ENCODE measurements at places on chromosomes 6 and 20. TPM values are rescaled to one million over a fixed set of nuclear protein-coding genes. Genes with fewer than 3 reads are reported as not detected.

DNA sequence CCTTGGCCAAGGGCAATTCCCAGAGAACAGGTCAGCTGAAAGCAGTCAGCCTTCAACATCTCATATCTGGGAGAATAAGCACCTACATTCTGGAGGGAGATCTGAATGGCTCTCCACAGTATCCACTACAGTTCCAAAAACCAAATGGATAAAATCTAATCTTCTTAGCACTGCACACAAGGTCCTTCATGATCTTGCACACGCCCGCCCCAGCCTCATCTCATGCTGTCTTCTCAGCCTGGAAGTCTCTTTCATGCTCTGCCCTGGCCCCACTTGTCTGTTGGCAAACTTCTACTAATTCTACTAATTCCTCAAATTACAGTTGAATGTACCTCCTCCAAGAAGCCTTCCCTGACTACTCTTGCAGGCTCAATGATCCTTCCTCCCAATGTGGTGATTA is 1.8 kb upstream of the TTBK1 start:
- no peak for DNase-seq

DNA sequence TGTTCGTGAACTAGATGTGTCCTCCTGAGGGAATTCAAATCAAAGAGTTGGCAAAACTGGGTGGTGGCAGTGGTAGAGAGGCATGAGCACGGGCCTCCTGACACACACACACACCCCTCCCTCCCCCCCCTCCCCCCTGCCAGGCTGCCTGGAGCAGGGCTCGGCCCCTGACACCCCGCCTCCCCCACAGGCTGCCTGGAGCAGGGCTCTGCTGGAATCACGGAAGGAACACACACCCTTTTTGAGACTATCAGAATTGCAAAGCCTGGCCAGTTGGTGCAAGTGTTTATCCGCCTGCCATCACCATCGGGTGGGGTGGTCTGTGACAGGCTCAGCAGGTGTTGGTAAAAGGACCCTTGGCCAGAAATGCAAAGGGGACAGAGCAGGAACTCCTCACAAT is 59.0 kb downstream of the FAM120B start:
- DNase-seq: no peak

DNA sequence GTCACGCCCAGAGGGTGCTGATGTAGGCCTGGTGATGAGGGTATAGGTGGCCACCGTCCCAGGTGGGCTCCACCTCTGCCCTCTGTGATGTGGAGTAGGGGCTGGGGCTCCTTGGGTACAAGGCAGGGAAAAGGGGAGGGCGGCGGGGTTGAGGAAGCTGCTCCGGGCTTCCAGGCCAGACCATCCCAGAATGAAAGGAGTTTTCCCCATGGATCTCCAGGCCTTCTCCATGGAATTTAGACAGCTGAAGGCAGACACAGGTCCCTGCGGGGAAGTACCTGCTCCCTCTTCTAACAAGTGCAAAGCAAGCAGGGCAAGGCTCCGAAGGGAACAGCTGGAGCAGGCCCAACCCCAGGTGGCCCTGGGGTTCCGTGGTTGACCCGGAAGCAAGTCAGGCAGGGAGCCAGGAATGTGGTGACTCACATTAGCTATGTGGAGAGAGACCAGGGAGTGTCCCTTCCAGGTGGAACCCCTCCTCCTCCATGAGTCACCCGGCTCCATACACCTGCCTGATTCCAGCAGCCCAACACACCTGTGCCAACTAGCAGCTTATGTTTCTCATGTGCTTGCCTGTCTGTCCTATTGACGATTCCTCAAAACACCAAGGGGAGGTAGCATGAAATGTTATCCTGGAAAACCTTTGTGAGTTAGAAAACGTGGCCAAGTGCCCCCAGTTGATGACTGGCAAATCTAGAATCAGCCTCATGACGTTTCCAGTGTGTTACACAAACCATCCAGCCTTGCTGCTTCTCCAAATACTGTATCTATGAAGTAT is 59.7 kb upstream of the SNX9 start:
- DNase-seq: no peak

GRCh38 chr6:150622941-150623874 is 23.5 kb downstream of the PLEKHG1 start:
- DNase-seq: no peak

DNA sequence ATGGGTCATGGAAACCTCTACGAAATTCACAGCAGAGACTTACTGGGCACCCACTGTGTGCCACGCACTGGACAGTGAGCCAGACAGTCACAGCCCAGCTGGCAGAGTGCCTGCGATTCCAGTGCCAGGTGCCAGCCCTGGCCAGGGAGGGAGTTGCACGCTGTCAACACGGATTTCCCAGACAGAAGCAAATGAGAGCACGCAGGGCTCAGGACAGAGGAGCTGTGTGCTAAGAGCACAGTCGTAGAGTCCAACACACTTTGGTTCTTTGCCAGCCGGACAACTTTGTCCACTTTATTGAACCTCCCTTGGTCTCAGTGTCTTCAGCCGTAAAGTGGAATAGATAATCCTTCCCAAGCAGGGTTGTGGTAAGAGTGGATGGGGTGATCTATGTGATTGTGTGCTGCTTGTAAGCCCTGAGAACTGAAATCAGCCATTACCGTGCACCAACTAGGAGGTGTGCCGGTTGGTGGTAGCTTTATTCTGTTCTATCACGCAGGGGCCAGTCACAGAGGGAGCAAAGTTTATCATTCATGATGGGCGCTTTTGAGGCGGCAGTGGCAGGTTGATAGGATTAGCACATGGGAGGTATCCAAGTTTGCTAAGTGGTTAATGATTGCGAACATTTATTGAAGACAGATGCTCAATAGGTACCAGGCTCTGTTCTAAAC is 40.6 kb downstream of the SIRPA start:
- no peak for DNase-seq

DNA sequence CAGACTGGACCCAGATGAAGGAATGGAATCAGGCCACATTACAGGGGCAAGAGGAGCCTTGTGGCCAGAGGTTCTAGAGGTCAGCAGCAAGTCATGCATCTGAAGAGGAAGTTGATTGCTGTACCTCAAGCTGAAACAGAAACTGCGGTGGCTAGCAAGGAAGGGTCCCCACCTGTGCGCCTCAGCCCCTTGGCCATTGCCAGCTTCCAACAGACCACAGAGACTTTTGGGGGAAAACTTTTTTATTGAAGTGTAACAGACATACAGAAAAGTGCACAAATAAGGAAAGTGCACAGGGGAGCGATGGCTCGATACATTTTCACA is 26.8 kb upstream of the SLC9A8 start:
- no peak for DNase-seq

The FAM83C gene
- polyA plus RNA-seq: not detected

The AGER gene
- 27.2 TPM for polyA plus RNA-seq

- DNase-seq: no peak
Observed at GRCh38 chr6:118886641-118887040, 7.3 kb upstream of the ASF1A start.

DNA sequence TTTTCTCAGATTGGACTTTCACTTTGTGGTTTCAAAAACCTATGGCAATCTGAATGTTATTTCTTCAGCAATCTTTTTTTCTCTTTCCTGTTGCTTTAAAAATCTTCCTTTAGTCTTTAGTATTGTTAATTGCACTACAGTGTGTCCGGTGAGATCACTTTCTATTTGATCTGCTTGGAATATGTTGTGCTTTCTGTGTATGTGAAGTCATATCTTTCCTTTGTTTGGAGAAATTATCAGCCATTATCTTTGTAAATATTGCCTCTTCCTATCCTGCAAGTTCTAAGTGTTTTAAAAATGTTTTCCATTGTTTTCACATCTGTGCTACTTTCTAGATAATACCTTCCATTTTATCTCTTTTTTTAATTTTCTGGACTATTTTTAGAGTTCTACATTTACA is 171.4 kb upstream of the PRSS16 start:
- DNase-seq: no peak

DNA sequence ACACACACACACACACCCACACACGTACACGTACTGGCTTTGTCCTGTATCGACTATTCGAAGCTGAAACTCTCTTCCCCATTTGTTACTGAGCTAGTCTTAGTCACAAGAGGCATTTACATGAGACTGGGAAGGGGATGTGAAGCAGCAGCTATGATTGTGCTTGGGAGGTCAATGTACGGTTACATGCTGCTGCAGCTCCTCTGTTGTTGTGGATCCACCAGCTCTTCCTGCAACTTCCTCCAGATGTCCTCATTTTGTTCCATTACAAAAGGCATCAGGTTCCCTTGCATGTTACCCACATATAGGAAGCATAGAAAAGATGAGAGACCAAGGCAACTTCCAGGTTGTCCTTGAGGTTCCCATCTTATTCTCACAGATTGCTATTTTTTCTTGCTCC is 612.4 kb upstream of the IMPG1 start:
- DNase-seq: no peak

The FAM83B gene
- polyA plus RNA-seq: 11.1 TPM

The SLC22A2 gene
- 10.3 TPM for polyA plus RNA-seq

The POU5F1 gene
- 8.7 TPM for polyA plus RNA-seq

The PI3 gene
- polyA plus RNA-seq: not detected

GRCh38 chr20:25380945-25381614 is 9.6 kb downstream of the ABHD12 start:
- no peak for DNase-seq

DNA sequence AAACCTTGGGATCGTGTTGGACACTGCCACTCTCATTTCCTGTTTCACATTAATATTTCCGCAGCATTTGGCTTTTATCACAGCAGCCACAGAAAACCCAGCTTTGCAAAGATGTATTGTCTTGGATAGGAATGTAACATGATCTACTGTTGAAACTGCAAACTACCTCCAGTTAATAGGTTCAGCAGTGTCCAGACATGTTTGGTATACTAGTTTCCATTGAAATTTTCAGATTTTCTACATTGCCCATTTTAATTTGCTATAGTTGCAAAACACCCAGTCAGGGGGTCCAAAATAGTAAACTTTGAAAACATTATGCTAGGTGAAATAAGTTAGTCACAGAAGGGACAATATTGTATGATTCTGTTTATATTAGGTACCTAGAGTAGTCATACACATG is 3.3 kb downstream of the ANKRD6 start:
- DNase-seq: no peak

GRCh38 chr6:73671911-73672685 is 18.3 kb upstream of the SLC17A5 start:
- DNase-seq: no peak

DNA sequence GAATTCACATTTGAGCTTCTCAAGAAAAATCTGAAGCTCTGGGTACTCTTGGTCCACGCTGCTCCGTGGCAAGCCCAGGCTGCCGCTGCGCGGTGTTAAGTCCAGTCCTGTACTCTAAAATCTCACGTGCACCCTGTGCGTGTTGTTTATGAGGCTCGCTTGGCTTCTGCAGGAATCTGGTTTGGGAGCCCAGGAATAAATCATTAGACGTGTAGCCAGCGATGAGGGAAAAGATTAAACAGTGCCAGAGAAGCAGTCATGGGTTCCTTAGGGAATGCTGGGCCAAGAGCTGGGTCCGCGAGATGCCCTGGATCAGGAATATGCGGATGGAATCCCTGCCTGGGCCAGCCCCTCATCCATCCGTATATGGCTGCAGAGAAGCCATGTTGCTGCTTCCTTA is 87.3 kb downstream of the KCNB1 start:
- no peak for DNase-seq

DNA sequence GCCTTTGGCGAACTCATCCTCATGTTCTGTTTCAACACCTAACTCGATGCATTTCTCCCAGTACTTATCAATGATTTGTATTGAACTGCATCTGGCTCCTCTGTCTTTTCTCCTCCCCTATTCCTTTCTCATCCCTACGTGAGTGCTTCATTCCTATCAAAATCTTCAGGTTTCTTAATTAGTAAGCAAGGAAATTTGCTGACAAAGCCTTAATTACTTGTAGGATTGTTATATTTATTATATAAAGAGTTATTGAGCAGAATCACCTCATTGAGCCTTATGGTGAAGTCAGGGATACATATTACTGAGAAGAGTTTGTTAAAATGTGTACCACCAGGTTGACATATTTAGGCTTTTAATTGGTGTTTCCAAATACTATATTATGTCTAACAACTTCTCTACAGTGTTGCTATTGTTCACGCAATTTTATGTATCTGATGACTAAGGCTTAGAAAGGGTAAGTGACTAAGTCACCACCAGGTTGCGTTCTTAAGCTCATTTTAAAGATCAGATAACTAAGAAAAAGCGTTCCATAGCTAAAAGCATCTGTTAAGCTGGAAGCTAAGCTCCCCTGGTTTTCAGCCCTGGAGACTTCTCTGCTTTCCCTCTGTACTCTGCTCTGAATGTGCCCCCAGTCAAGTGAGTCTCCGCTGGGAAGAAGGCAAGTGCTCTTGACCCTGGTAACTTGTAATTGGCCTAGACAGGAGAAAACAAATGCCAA is 18.9 kb downstream of the SCGN start:
- DNase-seq: no peak

- no peak for DNase-seq
Observed at GRCh38 chr6:43627008-43627825, 1.8 kb downstream of the GTPBP2 start.

The TNF gene
- polyA plus RNA-seq: 0.49 TPM

The CDH26 gene
- 1.3 TPM for polyA plus RNA-seq

The KCNB1 gene
- polyA plus RNA-seq: 0.72 TPM

- no peak for DNase-seq
Observed at GRCh38 chr20:32945710-32946221, 58.5 kb downstream of the SUN5 start.

- no peak for DNase-seq
Observed at GRCh38 chr6:6604566-6604965, 16.0 kb downstream of the LY86 start.

DNA sequence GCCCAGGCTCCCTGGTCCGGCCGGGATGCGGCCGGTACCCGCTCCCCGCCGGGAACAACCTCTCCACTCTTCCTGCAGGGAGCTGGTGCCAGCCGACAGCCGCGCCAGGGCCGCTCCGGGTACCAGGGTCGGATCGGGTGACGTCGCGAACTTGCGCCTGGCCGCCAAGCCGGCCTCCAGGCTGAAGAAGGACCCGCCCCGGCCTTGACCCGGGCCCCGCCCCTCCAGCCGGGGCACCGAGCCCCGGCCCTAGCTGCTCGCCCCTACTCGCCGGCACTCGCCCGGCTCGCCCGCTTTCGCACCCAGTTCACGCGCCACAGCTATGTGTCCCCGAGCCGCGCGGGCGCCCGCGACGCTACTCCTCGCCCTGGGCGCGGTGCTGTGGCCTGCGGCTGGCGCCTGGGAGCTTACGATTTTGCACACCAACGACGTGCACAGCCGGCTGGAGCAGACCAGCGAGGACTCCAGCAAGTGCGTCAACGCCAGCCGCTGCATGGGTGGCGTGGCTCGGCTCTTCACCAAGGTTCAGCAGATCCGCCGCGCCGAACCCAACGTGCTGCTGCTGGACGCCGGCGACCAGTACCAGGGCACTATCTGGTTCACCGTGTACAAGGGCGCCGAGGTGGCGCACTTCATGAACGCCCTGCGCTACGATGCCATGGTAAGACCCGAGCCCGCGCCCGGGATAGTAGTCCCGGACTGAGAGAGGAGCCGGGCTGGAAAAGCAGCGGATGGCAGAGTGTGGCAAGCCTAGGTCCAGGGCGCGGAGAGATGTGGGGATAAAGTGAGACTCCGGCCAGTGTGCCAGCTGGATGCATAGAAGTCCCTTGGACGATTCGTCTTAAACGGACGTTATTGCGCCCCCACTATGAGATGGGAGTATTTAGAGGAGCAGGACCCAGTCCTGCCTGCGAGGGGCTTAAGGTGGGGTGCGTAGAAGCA is at the start of gene NT5E:
TSS of gene NT5E (plus strand) at position 266 of the 942 bp plus-strand sequence. CDS start at position 323, 57 bp downstream.
- DNase-seq: peak; percentile 9

All from left renal cortex interstitium (tissue), 4 donors.